ENCODE measurements at places on chromosomes 4 and X. TPM values are rescaled to one million over a fixed set of nuclear protein-coding genes. Genes with fewer than 3 reads are reported as not detected.

DNA sequence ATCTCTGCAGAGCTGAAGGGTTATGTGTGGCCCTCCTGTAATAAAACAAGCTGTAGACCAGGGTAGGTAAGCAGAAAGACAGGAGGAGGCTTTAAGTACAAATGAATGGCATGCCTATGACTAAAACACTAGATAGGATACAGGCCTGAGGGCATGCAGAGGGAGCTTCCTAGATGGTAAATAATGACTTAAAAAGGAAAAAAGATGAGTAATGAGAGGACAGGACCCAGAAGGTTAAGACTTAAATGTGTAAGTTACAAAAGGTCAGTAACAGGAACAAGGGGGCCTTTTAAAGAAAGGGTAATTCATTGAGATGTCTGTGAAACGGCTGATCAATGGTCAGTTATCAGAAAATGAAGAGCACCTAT, 194.8 kb downstream of the SOWAHB start:
- no peak for DNase-seq

DNA sequence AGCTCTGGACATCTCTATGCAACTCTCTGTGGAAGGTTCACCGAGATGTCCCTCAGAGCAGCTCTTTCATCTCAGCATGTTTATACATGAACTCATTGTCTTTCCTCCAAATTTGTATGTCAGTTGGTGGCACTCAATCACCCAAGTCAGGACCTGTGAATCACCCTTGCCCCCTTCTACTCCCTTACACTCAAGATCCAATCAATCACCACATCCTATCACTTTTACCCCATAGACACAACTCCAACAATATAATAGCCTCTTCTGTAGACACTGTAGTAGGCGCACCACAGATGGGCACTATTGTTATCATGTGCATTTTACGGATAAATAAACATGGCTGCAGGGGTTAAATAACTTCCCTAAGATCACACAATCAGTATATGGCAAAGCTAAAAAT, 41.3 kb upstream of the IRF2 start:
- DNase-seq: no peak

The TACR3 gene
- not detected for polyA plus RNA-seq

The CRMP1 gene
- 7.4 TPM for polyA plus RNA-seq

The PDLIM3 gene
- 6.8 TPM for polyA plus RNA-seq

- no peak for DNase-seq
These were observed 96.0 kb downstream of the EFHC2 start for GRCh38 chrX:44247468-44247867.

The ZFP92 gene
- polyA plus RNA-seq: 0.03 TPM

- DNase-seq: no peak
These were observed 633 bp upstream of the TRIML2 start for GRCh38 chr4:188110036-188110435.

GRCh38 chr4:74539044-74539790, 94.3 kb downstream of the AREG start:
- no peak for DNase-seq

- peak; percentile 71 for DNase-seq
These were observed at the start of gene SLC10A7 for GRCh38 chr4:146521541-146522097. Gene SLC10A7 (minus strand): TSS chr4:146521940. CDS start chr4:146521717, 223 bp downstream.

The PRR32 gene
- not detected for polyA plus RNA-seq

- no peak for DNase-seq
These were observed 11.6 kb upstream of the RASL11B start for GRCh38 chr4:52850406-52851124.

The SLC9A6 gene
- polyA plus RNA-seq: 5.2 TPM

The BRS3 gene
- polyA plus RNA-seq: not detected

DNA sequence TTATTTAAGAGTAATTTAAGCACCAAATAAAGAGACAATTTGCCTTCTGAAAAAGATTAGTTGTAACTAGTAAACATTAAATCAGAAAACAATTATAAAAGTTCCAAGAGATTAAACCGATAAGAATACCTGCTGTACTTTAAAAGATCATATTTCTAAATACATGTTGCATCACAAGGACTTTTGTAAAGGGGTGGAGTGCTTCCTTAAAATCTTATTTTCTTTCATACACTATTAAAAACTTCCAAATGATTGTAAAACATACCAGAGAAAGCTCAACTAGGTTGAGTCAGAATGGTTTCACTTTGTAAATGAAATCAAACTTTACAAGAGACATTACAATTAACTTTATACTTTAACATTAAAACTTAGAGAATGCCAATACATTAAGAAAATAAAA, 41.8 kb downstream of the ACSL4 start:
- DNase-seq: no peak

GRCh38 chrX:3651277-3651676, 62.2 kb downstream of the PRKX start:
- peak; percentile 49 for DNase-seq

The SLC9B1 gene
- polyA plus RNA-seq: not detected

DNA sequence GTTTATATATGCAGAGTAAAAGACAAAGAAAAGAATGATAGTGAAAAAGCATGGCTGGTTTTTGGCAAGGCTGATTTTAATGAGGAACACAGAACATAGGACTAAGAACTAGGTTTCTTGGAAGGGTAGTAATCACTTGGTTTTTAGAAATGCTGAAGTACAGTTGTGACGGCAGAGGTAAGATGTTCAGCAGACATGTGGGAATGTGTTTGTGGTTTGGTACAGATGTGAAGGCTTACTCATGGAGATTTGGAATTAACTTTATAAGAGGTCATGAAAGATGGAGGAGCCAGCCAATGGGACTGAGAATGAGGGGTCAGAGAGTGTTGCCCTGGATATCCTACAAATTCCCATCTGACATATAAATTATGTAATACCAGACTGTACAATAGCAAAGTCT, 243.6 kb downstream of the NPFFR2 start:
- no peak for DNase-seq

The MAGEC3 gene
- not detected for polyA plus RNA-seq

DNA sequence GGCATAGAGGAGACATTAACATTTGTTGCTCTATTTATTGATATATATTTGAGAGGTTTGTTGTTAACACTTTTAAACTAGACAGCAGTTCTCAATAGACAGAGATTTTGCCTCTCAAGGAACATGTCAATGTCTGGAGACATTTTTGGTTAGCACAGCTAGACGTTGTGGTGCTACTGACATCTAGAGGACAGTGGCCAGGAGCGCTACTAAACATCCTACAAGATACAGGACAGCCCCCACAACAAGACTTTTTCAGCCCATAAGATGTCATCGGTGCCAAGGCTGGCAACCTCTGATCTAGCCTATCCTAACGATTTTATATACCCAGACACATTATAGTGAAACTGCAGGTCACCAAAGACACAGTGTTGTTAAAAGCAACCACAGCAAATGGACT, 18.4 kb upstream of the CTSO start:
- peak; percentile 38 for DNase-seq

- DNase-seq: no peak
These were observed 118.5 kb upstream of the BMPR1B start for GRCh38 chr4:94639298-94639697.

- DNase-seq: no peak
These were observed 1.1 kb upstream of the MRPL1 start for GRCh38 chr4:77861495-77861894.

GRCh38 chr4:141046255-141046654, 87.0 kb downstream of the RNF150 start:
- peak; percentile 100 for DNase-seq

GRCh38 chrX:134181275-134181660, 55.7 kb upstream of the CCDC160 start:
- DNase-seq: no peak

DNA sequence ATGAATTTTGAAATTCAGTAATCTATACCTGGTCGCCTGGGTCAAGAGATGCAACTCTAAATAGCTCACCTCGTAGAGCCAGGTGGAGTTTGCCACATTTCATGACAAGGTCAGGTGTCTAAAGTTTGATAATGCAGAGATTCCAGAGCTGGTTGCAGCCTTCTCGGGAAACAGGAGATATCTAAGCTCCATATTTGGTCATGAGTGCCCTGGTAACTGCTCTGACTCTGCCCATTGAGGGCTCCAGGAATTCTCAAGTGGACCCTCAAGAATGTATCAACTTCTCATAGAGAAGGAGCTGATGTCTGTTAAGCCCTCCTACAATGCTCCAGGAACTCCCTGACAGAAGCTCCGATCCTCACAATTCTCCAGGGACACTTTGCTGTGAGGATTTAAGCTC, 33.2 kb upstream of the TSPAN5 start:
- DNase-seq: no peak

- no peak for DNase-seq
These were observed 1520.1 kb downstream of the PCDH18 start for GRCh38 chr4:136012220-136012619.

DNA sequence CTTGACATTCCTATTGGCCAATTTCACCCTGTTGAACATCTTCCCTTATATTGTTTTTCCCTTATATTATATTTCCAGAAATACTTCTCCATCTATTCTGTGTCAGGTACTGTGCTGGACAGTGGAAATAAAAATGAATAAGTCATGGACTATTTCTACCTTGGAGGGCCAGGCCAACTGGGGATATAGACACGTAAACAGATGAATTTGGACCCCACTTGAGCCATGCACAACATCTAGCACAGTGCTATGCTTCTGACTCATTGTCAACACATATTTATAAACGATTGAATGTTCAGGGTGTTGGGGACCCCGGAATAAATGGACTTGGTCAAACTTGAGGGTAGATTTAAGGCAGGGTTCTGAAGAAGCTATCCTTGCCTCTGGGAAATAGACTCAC, 111.1 kb downstream of the ANK2 start:
- no peak for DNase-seq

GRCh38 chrX:149039057-149039456, 466.0 kb downstream of the IDS start:
- no peak for DNase-seq

The DCLK2 gene
- 15.5 TPM for polyA plus RNA-seq

The TRPC3 gene
- polyA plus RNA-seq: 1.1 TPM

DNA sequence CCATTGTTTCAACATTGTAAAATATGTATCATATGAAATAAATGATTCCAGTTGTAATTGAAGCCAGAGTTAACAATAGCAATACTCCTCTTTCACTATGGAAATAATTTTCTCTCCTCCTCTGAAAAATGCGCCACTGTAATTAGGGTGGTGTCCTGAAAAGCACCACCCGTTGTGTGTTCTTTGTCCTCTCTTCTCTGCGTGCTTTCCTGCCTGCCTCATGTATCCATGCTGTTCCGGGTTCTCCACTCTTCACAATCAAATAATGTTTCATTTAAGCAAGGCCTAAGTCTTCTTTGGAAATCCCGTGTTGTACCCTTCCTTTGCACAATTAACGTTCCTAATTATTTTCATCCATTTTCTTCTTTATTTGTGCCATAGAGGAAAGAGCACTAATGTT, 293.3 kb downstream of the ADGRL3 start:
- DNase-seq: no peak

- DNase-seq: no peak
These were observed 119.2 kb upstream of the STIM2 start for GRCh38 chr4:26741491-26741871.

DNA sequence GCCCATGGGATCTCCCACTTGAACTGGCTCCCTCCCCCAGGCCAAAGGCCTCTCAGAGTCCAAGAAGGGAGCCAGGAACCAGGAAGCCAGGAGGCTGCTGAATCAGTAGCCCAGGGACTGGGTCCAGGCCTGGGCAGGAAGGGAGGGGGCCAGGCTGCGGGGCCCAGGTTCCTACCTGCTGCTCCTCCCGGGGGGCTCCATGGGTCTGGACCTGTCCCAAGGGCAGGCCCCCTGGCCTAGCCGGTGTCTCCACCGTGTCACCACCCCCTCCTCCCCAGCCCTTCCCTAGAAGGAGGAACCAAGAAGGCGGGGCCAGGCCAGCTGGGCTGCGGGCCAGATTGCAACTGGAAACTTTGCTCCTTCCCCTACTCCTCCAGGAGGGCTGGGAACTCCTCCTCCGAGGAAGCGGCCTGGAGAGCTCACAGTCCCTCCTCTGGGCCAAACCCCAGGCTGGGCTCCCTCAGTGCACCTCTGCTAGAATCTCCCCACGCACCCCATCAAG, at the start of gene IQSEC2:
Gene IQSEC2, minus strand, starts transcription at position 264 of the 502 bp plus-strand sequence.
- DNase-seq: peak; percentile 77

The SCML2 gene
- polyA plus RNA-seq: 1.1 TPM

The FDCSP gene
- not detected for polyA plus RNA-seq

DNA sequence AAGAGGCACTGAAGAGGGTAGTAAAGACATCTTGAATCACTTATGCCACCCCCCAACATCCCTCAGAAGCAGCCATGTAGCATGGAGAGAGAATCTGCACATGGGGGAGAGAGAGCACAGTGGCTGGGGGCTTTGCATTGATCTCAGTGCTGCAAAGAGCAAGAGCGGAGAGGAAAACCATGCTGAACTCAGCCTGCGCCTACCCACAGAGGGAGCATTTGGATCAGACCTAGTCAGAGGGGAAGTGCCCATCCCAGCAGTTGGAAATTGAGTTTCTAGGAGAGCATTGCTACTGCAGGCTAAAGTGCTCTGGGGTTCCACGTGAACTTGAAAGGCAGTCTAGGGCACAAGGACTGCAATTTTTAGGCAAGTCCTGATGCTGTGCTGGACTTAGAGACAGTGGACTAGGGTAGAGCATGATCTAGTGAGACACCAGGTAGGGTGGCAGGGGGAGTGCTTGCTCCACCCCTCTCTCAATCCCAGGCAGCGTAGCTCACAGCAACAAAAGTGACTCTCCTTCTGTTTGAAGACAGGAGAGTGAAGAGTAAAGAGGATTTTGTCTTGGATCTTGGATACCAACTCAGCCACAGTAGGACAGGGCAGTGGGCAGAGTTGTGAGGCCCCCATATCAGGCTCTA, 9.0 kb upstream of the PROM1 start:
- no peak for DNase-seq

The COL4A6 gene
- 0.69 TPM for polyA plus RNA-seq

GRCh38 chr4:8544741-8545438, 35.3 kb upstream of the GPR78 start:
- no peak for DNase-seq

GRCh38 chr4:52840531-52841370, 21.4 kb upstream of the RASL11B start:
- no peak for DNase-seq

The GC gene
- not detected for polyA plus RNA-seq

The CTBP1 gene
- 212 TPM for polyA plus RNA-seq

DNA sequence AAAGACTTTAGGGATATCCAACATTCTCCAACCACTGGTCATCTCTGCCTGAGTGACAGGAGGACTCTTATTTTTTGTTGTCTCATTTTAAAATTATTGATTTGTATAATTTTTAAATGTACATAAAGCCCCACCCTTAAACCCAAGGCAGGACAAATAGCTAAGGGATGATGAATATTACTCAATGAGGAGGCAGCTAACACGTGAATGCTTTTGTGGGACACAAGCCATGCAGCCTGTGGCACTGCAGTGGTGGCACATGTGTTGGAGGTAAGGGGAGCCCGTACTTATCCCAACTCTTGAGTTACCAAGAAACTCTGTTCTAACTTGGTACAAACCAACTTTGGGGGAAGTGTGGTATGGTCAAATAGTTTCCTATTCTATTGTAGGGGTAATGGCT, 19.5 kb downstream of the MID1IP1 start:
- no peak for DNase-seq

All from IMR-90 (cell line).